ENCODE measurements at places on chromosomes 13 and 19.
A peak's percentile ranks its signal among the peaks of the same experiment; 100 is the strongest.

- no peak for DNase-seq
These were observed 17.1 kb downstream of the PEG3 start for GRCh38 chr19:56823417-56823816.

GRCh38 chr19:39247701-39248664 is 673 bp downstream of the IFNL4 start:
- no peak for DNase-seq

GRCh38 chr13:93769607-93770006 is 543.0 kb downstream of the GPC6 start:
- no peak for DNase-seq

GRCh38 chr13:37090912-37091311 is 14.6 kb downstream of the CSNK1A1L start:
- no peak for DNase-seq

- DNase-seq: peak; percentile 87
These were observed 79.7 kb downstream of the STARD13 start for GRCh38 chr13:33205804-33206221.

- DNase-seq: no peak
These were observed 13.6 kb downstream of the SPC24 start for GRCh38 chr19:11141937-11142527.

GRCh38 chr13:58994077-58994476 is 1169.7 kb downstream of the DIAPH3 start:
- DNase-seq: no peak

DNA sequence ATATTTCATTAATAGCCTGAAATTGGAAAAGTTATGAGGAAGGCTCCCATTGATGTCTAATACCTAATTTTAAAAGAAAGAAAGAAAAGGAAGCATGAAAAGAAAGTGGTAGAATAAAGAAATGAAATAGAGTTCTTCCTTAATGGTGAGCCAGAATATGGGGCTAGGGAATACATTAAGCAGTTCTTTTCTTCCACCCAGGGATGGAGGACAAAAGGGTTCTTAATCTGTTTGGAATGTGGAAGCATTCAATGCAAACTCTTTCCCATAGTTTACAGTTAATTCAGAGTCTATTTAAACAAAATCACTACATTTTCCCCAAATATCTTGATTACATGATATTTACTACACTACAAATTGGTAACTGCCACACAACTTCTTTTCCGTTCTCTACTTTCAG is 18.4 kb upstream of the ZMYM2 start:
- no peak for DNase-seq

GRCh38 chr13:37598597-37598996 is at the start of gene POSTN:
TSS of gene POSTN (minus strand) at chr13:37598768. CDS start at chr13:37598726, 42 bp downstream.
- no peak for DNase-seq

- DNase-seq: no peak
These were observed 5.9 kb downstream of the TTYH1 start for GRCh38 chr19:54421169-54421516.

- peak; percentile 11 for DNase-seq
These were observed 324.0 kb downstream of the GPC5 start for GRCh38 chr13:91722267-91722884.

- no peak for DNase-seq
These were observed 66.1 kb downstream of the RAB20 start for GRCh38 chr13:110495376-110495775.

- DNase-seq: no peak
These were observed 16.6 kb downstream of the ATP4B start for GRCh38 chr13:113641426-113641825.

Measured in fibroblast of villous mesenchyme (primary cell).